ENCODE measurements at places on chromosomes 12 and 14.

DNA sequence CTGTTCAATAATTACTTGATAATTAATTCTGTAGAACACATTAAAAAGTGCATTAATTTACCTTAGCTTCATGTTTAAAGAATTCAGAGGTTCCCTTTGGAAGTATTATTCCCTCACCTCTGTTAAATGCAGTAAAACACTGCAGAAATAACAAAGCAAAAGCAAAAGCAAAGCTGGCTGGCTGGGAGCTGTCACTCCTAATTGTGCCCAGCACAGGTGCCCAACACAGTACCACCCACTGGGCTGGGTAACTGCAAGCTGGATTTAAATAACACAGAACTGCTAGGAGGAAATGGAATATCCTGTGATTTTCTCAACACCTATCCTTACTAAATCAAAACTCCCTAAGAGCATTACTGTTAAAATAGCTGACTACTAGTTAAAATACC is 72.6 kb downstream of the SLC2A13 start:
- DNase-seq, result no peak

- DNase-seq, result no peak
These were observed 42.6 kb upstream of the C12orf42 start for GRCh38 chr12:103538397-103538796.

GRCh38 chr12:113221997-113222729 is 899 bp downstream of the TPCN1 start:
- no peak for DNase-seq

DNA sequence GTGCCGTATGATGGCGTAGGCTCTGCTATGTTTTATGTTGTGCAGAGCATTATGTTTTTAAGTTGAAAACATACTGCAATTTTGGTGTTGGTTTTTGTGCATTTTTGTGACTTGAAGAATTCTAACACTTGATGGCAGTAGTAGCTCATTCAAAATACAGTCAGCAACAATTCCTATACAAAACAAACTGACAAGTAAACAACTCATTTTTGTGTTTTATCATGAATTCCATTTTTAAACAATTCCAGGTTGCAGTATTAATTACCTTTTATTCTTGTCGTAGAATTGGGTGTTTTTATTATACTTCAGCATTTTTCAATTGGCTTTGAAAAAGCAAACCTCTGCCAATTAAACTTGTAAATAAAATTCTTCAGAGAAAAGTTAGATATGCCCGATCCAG is 4.1 kb upstream of the CCER1 start:
- no peak for DNase-seq

- DNase-seq, result no peak
These were observed 4.3 kb downstream of the HOXC9 start for GRCh38 chr12:54004063-54004840.

- DNase-seq, result no peak
These were observed 30.1 kb downstream of the CLIP1 start for GRCh38 chr12:122392411-122392810.

- no peak for DNase-seq
These were observed 16.1 kb downstream of the PIGH start for GRCh38 chr14:67583711-67584644.

GRCh38 chr12:91935296-91935695 is 210.3 kb downstream of the BTG1 start:
- no peak for DNase-seq

DNA sequence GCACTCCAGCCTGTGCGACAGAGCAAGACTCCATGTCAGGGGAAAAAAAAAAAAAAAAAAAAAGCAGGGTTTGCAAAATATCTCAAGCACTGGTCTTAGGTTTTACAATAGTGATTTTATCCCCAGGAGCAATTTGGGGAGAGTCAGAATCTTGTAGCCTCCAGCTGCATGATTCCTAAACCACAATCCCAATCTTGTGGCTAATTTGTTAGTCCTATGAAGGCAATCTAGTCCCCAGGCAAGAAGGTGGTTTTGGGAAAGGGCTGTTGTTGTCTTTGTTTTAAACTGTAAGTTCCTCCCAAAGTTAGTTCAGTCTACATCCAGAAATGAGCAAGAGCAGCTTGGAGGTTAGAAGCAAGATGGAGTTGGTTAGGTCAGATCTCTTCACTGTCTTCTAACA is 135.7 kb downstream of the PLXNC1 start:
- no peak for DNase-seq

Data from stimulated activated CD8-positive, alpha-beta memory T cell treated with anti-CD3 and anti-CD28 coated beads, Interleukin-2, amount 100 ng/mL, for 48 hours (primary cell).